ENCODE measurements at places on chromosomes 2 and 18.

DNA sequence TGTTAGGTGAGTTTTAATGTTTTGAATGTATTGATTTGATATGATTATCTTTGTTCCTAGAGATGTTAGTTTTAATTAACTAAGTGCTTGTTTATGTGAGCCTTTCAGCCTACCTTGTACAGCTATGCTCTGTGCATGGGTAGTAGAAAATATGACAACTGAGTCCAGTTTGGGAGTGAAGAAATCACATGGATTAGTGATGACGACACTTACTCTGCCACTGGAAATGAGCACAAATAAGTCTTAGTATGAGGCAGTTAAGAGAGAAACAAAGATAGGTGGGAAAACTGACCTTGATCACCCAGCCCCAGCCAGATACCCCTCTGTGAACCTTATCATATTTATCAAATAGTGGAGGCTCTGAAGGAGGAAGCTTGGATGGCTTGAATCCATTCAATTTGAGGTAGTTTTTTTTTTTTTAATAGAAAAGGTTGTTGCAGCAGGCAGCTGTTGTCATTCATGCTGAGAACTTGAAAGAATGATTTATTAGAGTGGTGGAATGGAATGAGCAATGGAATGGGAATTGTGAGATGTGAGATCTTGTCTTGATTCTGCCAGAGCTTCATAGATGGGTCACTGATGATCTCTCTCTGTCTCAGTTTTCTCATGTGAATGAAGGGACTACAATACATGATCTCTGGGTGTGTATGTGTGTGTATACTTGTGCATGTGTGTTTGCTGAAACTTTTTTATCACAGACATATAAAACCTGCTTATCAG is 96.4 kb downstream of the MAP3K20 start:
- DNase-seq, result no peak

- DNase-seq, result no peak
These were observed 2.1 kb downstream of the MLPH start for GRCh38 chr2:237488901-237489860.

DNA sequence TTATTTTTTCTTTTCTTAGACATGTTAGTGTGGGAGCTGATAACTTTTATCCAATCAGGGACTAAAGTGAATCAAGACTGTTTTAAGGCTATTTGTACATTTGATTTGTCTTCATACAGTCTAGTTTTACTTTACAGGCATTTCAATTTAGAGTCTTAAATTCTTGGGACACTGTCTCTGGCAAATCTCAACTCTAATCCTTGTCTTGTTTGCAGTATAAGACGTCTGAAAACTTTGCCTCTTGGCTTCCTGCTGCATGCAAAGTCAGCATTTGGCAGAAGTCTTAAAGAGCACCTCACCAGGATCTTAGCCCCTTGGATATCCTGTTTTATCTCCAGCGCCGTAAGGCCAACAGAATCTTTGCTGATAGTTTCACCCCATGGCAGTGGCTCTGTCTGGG is 30.3 kb downstream of the SPOPL start:
- no peak for DNase-seq

GRCh38 chr2:19021721-19022120 is 336.7 kb downstream of the OSR1 start:
- DNase-seq, result peak; percentile 96

- no peak for DNase-seq
These were observed 98.4 kb upstream of the FIGN start for GRCh38 chr2:163834221-163834620.

GRCh38 chr2:156464106-156464505 is 27.9 kb downstream of the GPD2 start:
- no peak for DNase-seq

DNA sequence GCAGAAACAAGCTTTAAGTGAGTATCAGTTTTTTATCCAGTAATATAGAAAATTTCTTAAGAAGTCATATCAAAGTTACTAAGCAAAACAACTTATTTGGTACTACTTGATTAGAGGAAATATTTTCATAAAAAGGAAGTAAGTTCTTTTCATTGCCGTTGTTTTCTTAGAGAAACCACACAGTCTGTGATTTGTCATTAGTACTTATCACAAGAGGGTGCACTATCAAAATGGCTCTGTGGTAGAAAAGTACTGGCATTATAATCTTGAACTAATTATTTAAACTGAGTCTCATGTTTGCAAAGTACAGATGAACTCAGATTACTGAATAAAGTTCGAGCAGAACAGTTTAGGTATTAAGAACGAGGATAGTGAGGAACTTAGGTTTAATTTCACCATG is 93.4 kb downstream of the IKZF2 start:
- no peak for DNase-seq

GRCh38 chr2:54655046-54655809 is 68.2 kb upstream of the EML6 start:
- DNase-seq, result no peak

GRCh38 chr2:160045703-160046210 is 16.7 kb downstream of the PLA2R1 start:
- no peak for DNase-seq

- no peak for DNase-seq
These were observed 90.3 kb downstream of the ROCK2 start for GRCh38 chr2:11254100-11254536.

GRCh38 chr2:236754271-236754944 is 184.8 kb downstream of the ACKR3 start:
- DNase-seq, result no peak

GRCh38 chr2:215375467-215375830 is 60.4 kb downstream of the FN1 start:
- no peak for DNase-seq

GRCh38 chr2:162327134-162327769 is 8.8 kb upstream of the IFIH1 start:
- DNase-seq, result no peak

DNA sequence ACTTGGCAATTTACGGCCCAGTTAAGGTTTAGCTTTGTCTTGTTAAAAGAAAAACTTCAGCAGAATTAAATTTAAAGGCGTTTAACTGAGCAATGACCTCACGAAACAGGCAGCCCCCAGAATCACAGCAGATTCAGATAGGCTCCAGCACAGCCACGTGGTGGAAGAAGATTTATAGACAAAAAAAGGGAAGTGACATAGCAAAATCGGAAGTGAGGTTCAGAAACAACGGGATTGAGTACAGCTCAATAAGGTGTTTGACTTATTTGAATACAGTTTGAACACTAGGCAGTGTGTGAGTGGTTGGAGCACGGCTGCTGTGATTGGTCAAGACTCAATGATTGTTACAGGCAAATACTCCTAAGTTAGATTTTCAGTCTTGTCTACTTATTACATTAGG is 79.8 kb downstream of the MOGAT1 start:
- no peak for DNase-seq

GRCh38 chr18:48325115-48325665 is 84.0 kb downstream of the ZBTB7C start:
- no peak for DNase-seq
